ENCODE measurements at places on chromosomes 7 and 10. TPM values are rescaled to one million over a fixed set of nuclear protein-coding genes. Genes with fewer than 3 reads are reported as not detected.

BAIAP2L1 gene
- 1.2 TPM for total RNA-seq

GRCh38 chr10:94225589-94225988 lies 137.2 kb downstream of the NOC3L start:
- DNase-seq, result no peak

DNA sequence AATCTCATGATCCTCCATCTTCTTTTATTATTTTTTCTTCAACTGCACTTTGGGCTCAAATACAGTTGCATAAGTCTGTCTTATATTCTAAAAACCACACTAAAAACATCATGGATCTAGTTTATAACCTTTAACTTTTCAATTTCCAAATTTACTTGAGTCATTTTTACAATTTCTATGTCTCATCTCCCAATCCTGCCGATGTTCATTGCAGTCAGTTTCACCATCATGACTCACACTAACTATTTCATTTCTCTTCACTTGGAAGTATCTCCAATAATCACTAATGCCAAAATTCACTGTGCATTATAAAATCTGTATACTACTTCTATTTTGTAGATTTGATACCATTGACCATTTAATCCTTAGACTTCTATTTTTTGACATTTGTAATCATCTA lies 806.9 kb upstream of the SORCS1 start:
- no peak for DNase-seq

- peak; percentile 13 for DNase-seq
These were observed 9.8 kb downstream of the PODXL start for GRCh38 chr7:131546583-131547141.

DNA sequence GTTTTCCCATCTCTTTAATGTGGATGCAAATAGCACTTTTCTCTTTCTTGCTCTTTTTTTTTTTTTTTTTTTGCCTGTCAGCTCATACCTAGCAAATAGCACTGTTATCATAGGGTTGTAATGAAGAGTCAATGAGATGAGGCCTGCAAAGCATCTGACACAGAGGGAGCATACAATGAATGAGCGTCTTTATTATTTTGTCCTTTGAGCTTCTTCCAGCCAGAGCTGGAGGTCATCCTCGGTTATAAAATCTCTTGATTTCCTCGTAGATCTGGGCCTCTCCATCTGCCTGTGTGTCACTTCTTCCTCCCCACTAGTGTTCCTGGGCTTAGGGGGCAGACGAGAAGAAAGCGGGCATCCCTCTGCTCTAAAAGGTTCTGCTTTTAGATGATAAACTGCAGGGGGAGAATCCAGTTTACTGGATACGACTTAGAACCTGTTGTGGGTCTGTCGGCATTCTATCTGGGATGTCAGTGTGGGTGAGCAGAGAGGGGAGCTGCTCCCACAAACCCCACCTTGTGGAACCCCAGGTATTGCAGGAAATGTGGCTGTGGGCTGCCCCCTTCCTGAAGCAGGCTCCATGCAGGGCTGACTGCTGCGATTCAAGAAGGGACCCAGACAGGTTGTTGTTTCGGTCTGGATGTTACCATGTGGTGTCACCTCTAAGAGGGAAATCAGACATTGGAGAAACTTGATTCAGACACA lies 135.8 kb upstream of the GPR26 start:
- no peak for DNase-seq

GRCh38 chr7:22146961-22147512 lies 201.3 kb upstream of the CDCA7L start:
- DNase-seq, result no peak

GRCh38 chr10:22598478-22598877 lies 115.9 kb downstream of the PIP4K2A start:
- DNase-seq, result no peak
